ENCODE measurements at places on chromosomes 12 and 14. TPM values are rescaled to one million over a fixed set of nuclear protein-coding genes. Genes with fewer than 3 reads are reported as not detected.
A peak's percentile ranks its signal among the peaks of the same experiment; 100 is the strongest.

- DNase-seq: peak; percentile 50
These were observed at the start of gene SERPINA6 for GRCh38 chr14:94322648-94323570. TSS of gene SERPINA6 (minus strand) at chr14:94323336. CDS start at chr14:94314648, 8,688 bp downstream.

- DNase-seq: no peak
These were observed 24.7 kb downstream of the RTRAF start for GRCh38 chr14:52013984-52014600.

GRCh38 chr12:76020281-76020680, 11.3 kb downstream of the PHLDA1 start:
- peak; percentile 99 for DNase-seq

The CACNA1C gene
- 3.6 TPM for total RNA-seq

Measured in M059J (cell line).